Activated CD4-positive, CD25-positive, alpha-beta regulatory T cell treated with anti-CD3 and anti-CD28 coated beads, Interleukin-2, amount 50 U/mL, for 16 hours (primary cell): ENCODE measurements at places on chromosomes 12 and 14.

GRCh38 chr14:60363687-60364086, 114.7 kb downstream of the PPM1A start:
- DNase-seq: no peak

DNA sequence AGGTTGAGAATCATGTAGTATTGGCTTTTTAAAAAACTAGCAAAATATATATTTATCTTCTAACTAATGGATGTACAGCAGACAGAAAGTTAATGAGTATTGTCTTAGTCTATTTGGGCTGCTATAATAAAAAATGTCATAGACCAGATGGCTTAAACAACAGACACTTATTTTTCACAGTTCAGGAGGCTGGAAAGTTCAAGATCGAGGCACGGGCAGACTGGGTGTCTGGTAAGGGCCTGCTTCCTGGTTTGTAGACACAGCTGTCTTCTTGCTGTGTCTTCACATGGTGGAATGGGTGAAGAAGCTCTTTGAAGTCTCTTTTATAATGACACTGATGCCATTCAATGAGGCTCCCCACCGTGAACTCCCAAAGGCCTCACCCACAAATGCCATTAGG, 70.1 kb upstream of the KRR1 start:
- no peak for DNase-seq

DNA sequence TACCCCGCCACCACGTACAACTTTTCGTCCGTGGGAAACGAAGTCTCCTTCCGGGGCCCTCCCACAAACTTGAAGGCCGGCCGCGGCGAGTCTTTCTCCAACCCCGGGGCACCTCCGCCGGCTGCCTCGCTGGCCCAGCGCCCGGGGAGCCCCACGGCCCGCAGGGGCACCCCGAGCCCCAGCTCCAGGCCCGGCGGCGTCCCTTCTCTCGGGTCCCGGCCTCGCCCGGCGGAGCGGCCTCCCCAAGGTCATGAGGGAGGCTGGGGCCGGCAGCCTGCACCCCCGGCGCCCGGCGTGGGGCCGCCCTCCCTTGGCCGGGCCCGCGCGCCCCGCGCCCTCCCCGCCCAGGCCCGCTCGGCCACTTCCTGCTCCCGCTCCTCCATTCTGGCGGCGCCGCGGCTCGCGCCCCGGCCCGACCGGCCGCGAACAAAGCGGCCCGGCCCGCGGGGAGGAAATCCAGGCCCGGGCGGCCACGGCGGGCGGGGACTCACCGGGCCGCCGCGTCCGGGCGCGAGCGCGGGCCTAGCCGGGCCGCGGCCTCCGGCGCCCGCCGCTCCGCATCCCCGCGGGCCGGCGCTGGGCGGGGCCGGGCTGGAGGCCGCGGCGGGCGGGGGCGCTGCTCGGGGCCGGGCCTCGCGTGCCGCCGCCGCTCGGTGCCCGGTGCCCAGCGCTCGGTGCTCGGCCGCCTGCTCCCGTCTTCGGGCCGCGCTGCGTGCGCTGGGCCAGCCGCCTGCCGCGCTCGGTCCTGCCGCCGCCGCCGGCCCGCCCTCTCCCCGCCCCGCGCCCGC, at the start of gene AKT1:
Gene AKT1 (minus strand): TSS at position 756 of the 788 bp plus-strand sequence. CDS start 3,105 bp downstream, outside the sequence.
- DNase-seq: no peak

DNA sequence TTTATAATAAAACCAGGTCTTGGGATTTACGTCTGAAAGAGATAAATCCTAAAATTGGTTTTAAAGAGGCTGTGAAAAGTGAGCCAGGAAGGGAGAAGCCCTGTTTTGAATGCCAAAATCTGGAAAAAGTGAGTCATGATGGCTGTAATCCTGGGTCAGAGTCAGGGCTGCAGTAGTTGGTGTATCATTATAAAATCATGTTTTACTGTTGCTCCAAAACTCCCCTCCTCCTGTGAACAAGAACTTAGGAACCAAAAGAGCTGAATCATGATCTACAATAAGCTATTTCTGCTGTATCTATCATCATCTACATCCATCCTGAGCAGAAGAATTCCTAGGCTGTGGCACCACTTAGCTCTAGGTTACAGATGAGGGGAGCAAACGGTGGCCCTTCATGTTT, 79.3 kb downstream of the LMO3 start:
- DNase-seq: no peak
